ENCODE measurements at places on chromosomes 11 and 22.

DNA sequence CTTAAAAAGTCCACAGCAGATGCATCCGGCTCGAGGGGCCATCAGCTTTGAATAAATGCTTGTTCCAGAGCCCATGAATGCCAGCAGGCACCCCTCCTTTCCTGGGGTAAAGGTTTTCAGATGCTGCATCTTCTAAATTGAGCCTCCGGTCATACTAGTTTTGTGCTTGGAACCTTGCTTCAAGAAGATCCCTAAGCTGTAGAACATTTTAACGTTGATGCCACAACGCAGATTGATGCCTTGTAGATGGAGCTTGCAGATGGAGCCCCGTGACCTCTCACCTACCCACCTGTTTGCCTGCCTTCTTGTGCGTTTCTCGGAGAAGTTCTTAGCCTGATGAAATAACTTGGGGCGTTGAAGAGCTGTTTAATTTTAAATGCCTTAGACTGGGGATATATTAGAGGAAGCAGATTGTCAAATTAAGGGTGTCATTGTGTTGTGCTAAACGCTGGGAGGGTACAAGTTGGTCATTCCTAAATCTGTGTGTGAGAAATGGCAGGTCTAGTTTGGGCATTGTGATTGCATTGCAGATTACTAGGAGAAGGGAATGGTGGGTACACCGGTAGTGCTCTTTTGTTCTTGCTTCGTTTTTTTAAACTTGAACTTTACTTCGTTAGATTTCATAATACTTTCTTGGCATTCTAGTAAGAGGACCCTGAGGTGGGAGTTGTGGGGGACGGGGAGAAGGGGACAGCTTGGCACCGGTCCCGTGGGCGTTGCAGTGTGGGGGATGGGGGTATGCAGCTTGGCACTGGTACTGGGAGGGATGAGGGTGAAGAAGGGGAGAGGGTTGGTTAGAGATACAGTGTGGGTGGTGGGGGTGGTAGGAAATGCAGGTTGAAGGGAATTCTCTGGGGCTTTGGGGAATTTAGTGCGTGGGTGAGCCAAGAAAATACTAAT is 1.9 kb downstream of the NEAT1 start:
- no peak for DNase-seq

- DNase-seq: no peak
These were observed 77.5 kb downstream of the CNTN5 start for GRCh38 chr11:99098258-99098657.

DNA sequence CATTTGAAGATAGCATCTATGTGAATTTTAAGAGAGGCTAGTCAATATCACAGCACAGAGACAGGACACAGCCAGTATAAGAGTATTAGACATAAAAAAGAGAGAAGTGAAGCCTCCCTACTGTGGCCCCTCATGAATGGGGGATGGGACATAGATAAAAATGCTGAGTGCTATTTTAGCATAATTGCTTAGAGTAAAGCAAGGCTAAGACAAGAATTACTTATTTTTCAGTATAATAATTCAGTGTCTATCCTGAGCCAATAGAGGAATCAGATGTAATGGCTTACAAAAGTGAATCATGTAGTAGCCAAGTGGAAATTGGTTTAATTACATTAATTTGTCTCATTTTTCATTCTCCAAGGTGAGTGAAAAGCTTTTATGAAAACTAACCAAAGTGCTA is 419.5 kb downstream of the NELL1 start:
- DNase-seq: no peak

GRCh38 chr22:17167486-17167885 is 8.4 kb upstream of the HDHD5 start:
- DNase-seq: no peak

DNA sequence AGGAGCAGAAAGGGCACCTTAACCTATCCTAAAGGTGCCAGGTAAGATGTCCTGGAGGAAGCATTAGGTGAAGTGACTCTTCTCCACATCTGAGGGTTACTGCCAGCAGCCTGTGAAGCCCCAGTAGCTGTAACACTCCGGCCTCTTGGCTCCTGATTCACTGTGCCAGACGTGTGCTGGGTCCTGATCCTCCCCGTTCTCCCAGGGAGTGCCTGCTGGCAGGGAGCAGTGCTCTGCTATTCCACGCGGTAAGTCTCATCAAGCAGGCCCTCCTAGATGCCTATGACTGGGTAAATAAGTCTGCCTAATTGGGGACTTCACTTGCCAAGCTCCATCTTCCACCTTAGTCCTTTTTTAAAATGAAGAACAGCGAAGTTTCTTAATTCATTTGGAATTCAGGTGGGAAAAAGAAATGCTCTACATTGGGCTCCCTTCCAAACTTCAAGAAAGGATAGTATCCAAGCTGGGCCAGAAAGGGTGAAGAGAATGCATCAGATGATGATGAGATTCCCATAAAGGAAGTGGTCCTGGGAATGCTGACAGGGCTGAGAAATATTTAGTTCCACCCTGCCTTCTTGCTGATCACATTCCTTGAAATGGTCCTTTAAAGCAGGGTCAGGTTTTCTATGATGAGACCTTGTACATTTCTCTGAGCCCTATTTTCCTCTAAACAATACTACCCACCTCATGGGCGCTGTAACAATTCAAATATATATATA is 188.0 kb downstream of the MAML2 start:
- no peak for DNase-seq

GRCh38 chr11:73192272-73192671 is 25.8 kb upstream of the P2RY2 start:
- DNase-seq: no peak

DNA sequence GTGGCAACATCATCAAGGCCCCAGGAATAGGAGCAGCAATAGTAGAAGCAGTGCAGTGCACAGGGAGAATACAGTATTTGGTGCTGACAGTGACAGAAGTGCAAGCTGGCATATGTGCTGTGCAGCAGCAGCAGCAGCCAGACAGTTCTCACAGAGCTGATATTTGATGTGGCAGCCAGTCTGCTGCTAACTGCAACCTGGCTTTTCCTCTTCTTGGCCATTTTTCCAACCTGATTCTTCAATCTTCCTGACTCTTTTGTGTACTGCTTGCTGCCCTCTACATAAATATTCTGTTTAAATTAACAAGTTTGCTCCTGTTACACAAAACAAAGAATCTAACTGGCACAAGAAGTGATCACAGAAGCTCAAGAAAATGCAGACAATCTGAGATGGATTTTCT is 102.0 kb downstream of the CASP12 start:
- DNase-seq: no peak

- DNase-seq: no peak
These were observed 418 bp downstream of the ACO2 start for GRCh38 chr22:41469218-41469851.

DNA sequence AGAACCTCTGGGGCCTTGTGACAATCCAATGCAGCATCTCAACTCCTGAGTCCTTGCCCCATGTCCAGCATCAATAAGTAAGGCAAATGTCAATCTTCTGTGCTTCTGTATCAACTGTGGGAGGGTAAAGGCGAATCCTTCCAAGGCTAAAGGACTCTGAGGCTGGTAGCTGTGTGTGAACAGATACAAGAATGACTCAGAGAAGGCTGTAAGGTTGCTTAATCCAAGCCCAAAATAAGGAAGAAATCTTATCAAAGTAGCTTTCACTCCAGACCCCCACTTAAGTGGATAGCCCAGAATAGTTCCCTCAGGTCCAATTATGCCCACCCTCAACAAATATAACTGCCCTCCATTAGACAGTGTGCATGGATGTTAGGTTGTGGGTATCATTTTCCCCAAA is 28.1 kb upstream of the SCGB1A1 start:
- DNase-seq: no peak

DNA sequence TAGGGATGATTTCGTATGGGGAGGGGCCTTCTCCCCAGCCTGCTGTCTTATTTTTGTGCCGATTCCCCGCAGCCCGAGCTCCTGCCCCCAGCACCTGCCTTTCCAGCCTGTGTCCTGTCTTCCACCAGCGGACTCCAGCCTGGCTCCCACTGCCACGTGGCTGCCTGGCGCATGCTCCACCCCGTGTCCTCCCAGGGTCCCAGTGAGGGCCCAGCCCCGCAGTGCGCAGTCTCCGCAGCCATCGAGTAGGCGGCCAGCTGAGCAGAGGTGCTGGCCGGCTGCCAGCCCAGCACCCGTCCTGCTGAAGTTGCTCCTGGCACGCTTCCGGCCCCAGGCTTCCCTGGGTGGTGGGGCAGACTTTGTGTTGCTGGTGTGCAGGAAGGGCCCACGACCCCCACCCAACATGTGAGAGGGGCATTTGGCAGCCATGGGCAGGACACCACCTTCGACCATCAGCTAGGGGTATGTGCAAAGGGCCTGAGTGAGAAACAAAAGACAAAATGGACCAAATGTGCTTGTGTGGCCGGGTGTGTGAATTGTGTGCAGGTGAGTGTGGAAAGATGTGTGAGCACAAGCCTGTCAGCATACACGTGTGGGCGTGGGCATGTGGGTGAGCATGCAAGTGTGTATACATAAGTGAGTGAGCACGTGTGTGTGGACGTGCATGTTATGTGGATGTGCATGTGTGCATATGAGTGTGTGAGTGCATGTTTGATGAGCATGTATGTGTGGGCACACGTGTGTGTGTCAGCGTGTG is 55.9 kb downstream of the RTN4R start:
- DNase-seq: no peak

DNA sequence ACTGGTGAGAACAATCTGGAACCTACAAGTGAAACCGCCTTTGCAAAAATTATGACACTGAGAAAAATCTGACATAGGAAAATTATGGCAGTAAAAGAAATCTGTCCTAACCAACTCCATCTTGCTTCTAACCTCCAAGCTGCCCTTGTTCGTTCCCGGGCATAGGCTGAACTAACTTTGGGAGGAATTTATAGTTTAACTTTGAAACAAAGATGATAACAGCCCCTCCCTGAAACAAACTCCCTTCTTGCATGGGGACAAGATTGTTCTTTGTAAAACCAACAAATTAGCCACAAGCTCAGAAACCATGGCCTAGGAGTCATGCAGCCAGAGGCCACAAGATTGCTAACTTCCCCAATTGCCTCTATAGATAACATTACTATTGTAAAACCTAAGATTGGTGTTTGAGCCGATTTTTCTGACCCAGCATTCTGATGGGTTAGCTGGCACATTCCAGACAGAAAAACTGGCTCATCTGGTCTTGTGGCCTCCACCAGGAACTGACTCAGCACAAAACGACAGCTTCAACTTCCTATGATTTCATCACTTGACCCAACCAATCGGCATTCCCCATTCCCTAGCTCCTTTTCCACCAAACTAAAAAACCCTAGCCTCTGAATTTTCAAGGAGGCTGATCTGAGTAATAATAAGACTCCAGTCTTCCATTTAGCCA is 3.6 kb upstream of the CCDC81 start:
- DNase-seq: no peak

DNA sequence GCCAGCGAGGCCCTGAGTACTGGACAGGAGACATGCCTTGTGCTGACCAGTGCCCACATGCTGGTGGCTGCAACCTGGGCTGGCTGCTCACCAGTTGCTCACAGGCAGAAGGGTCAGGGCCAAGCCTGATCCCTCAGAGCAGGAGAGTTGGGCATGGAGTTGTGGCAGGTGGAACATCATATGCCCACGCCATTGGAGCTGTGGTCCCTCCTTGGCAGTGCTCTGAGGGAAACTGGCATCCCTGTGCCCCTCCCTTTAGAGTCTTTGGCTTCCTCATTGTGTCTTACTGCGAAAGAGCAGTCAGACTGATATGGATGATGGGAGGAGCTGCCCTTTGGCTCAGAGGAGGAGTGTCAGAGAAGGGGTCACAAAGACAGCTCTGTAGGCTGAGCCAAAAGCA is 3.1 kb upstream of the MYEOV start:
- no peak for DNase-seq

DNA sequence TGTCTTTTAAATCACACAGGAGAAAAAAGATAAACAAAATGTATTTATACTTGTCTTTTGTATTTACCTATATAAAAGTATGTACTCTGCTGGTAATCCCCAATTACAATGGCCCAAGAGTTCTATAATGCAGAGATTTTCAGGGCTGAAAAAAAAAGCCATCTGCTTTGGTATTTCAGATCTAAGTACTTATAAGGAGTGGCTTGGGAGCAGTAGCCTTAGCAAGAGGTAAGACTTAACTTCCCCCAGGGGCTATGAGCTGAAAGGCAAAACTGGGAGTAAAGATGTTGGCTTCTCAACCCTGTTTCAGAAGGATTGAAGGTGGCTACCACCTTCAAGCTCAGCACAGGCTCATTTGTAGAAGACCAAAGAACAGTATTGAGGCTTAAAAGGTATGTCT is 35.3 kb upstream of the EP300 start:
- DNase-seq: no peak

DNA sequence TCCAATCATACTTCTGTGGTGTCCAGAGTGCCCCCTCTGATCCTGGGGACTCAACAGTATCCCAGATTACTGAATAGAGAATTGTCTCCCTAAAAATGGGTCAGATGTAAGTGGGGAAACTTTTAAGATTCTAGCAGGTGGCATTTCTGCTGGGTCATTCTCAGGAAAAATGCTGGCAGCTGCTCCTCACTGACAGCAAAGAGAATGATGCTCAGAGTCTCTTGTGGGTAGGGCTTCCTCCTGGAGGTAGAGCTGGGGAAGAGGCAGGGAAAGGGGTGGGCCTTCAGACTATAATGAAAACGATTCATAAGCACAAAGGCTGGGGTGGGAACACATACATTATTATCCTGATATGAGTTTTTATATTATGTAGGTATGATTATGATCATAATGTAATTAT is 647.2 kb downstream of the NELL1 start:
- DNase-seq: no peak

DNA sequence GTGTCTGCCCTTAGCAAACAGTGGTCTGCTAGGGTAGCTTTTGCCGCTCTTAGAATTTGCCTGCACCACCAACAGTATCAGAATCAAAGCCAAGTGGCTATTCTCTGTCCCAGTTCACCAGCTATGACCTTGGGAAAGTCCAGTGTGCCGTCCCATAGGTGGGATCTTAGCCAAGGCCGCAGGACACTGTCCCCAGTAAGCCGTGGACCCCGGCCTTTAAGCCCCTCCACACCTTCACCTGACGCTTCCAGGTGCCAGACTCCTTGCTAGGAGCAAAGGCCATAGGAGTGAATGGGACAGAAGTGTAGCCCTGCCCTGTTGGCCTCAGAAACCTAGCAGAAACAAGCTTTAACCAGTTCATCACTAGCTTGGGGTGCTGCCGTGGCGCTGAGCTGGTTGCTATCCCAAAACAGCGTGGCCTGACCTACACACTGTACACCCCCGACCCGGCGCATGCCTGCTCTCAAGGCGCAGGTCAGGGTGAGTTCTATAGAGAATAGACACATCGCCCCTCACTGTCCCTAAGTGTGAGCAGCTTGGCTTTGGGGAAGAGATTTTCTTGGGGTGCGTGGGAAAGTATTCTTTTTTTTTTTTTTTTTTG is 4.5 kb downstream of the FADD start:
- no peak for DNase-seq

GRCh38 chr11:82858133-82858532 is 42.1 kb downstream of the PRCP start:
- no peak for DNase-seq
